Umbilical cord (tissue), 2 donors: ENCODE measurements at places on chromosomes 3 and 15.

DNA sequence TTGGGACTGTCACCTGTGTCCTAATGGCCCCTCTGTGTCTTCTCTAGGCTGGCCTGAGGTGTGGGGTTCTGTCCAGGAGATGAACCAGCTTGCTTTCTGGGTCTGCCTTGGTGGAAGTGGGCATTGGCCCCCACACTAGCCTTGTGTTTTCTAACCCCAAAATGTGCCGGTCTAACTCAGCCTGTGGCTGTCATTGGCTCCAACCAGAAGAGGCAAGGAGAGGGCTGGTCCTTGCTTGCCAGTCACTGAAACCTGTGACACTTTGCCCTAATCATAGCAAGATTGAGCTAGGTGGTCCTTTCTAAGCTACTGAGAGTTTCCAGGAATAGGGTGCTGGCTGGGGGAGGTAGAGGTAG, 2.2 kb downstream of the C15orf39 start:
- DNase-seq: no peak

- DNase-seq: no peak
Observed at GRCh38 chr15:43808435-43808950, 8.1 kb downstream of the HYPK start.

DNA sequence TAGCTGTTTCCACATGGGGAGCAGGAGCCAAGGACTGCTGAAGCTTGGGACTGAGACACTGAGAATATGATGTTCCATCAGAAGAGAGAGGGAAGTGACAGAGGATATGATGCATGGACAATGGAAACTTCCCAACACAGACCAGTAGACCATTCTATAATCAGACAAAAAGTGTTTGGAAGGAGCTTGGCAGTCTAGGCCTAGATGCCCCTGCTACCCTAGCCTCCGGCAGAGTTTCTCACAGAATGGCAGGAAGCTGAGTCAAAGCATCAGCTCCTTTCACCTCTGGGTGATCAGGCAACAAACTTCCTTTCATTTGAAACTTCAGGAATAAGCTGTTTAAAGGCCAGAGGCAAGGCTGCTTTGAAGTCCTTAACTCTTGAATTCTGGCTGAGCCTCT, 222.0 kb downstream of the NEK10 start:
- no peak for DNase-seq

- peak; percentile 87 for DNase-seq
Observed at GRCh38 chr3:112676659-112677234, 35.8 kb upstream of the CCDC80 start.

GRCh38 chr3:89966877-89967665, 859.6 kb downstream of the EPHA3 start:
- no peak for DNase-seq

DNA sequence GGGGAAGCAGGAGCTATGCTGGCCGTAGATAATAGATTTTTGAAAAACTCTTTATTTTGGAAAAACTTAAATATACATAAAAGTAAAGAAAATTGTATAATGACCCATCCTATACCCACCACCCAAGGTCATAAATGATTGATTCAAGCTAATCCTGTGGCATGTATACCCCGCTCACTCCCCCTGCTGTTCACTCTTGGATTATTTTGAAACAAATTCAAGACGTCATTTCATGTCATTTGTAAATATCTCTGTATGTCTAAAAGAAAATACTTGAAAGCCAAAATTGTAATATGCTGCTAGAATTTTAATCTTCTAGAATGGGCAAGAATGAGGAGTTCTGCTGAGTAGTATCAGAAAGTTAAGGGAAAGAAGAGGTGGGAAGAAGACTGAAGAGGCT, 241.7 kb downstream of the FEZF2 start:
- no peak for DNase-seq

GRCh38 chr3:36455406-36455805, 75.1 kb downstream of the STAC start:
- no peak for DNase-seq

DNA sequence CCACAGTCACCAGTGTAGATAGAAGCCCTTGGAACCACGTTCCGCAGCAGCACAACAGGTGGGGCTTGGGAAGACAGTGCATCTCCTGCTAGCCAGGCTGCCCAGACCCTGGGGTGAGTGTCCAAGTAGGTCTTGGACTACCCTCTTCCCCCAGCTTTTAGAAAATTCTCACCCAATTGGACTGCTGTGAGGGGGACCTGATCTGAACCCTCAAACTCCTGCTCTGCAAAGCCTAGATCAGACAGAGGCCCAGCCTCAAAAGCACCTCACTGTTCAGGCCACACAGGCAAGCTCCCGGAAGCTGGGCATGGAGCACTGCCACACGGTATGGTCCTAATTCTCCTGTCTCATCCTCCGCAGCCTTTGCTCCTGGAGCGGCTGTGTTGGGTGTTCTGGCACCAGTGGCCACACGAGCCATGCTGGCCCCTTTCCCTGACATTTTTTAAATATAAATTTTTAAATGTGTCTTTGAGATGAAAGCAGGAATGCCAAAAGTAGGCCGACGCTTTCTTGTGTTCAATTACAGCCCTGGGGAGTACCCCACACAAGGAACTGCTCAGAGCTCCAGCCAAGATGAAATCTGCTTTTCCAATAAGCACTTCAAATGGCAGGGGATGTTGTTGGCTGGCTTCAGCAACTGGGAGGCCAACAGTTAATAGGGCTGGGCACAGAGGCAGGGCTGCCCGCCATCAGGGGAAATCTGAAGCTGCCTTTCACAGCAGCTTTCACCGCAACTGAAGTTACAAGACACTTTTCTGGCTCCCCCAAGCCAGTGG, 40.9 kb downstream of the CPN2 start:
- no peak for DNase-seq

GRCh38 chr15:78991476-78991875, 46.6 kb upstream of the CTSH start:
- no peak for DNase-seq

DNA sequence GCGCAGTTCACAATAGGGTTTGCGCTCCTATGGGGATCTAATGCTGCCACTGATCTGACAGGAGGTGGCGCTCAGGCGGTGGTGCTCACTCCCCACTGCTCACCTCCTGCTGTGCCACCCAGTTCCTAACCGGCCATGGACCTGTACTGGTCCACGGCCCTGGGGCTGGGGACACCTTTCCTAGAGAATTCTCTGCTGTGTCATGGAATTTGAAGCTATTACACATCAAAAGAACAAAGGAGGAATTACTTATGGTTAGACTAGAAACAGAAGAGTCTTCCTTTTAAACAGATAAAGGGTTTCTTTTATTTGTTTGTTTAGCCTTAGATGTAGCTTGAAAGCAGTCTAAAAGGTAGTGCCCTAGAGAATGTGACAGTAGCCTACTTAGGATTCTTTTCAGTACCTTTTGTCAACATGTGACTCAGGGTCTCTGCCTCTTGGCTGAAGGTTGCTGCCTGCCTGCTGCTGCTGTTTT, 50.3 kb downstream of the PAK2 start:
- DNase-seq: no peak

GRCh38 chr3:8769088-8769822, at the start of gene OXTR:
TSS of gene OXTR (minus strand) at chr3:8769613. CDS start at chr3:8768187, 1,426 bp downstream.
- DNase-seq: peak; percentile 63

DNA sequence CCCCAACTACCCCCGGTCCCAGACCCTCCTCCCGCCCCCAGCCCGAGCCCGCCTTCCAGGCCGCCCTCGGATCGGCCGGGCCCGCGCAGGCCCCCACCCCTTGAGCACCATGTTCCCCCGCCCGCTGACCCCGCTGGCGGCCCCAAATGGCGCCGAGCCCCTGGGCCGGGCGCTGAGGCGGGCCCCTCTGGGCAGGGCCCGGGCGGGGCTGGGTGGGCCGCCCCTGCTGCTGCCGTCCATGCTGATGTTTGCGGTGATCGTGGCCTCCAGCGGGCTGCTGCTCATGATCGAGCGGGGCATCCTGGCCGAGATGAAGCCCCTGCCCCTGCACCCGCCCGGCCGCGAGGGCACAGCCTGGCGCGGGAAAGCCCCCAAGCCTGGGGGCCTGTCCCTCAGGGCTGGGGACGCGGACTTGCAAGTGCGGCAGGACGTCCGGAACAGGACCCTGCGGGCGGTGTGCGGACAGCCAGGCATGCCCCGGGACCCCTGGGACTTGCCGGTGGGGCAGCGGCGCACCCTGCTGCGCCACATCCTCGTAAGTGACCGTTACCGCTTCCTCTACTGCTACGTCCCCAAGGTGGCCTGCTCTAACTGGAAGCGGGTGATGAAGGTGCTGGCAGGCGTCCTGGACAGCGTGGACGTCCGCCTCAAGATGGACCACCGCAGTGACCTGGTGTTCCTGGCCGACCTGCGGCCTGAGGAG, 472 bp downstream of the CHST14 start:
- peak; percentile 62 for DNase-seq

GRCh38 chr3:139808201-139808600, 126.8 kb upstream of the CLSTN2 start:
- DNase-seq: no peak

GRCh38 chr3:195142519-195142918, 128.4 kb downstream of the XXYLT1 start:
- no peak for DNase-seq

DNA sequence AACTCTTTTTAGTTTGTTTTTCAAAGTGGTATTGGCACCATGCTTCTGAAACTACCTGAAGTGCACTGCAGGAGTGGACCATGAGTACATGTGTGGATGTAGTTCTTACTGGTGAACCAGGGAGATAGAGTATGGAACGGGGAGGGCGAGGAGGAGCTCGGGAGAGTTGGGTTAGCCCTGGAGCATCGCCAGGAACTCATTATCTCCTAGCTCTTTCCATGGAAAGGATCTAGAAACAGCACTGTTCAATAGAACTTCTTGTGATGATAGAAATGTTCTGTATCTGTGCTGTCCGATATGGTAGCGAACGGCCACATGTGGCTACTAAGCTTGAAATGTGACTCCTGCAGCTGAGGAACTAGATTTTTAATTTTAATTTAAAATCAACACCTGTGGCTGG, 47.3 kb downstream of the VGLL4 start:
- DNase-seq: no peak

GRCh38 chr3:79843180-79843579, 75.4 kb upstream of the ROBO1 start:
- no peak for DNase-seq

DNA sequence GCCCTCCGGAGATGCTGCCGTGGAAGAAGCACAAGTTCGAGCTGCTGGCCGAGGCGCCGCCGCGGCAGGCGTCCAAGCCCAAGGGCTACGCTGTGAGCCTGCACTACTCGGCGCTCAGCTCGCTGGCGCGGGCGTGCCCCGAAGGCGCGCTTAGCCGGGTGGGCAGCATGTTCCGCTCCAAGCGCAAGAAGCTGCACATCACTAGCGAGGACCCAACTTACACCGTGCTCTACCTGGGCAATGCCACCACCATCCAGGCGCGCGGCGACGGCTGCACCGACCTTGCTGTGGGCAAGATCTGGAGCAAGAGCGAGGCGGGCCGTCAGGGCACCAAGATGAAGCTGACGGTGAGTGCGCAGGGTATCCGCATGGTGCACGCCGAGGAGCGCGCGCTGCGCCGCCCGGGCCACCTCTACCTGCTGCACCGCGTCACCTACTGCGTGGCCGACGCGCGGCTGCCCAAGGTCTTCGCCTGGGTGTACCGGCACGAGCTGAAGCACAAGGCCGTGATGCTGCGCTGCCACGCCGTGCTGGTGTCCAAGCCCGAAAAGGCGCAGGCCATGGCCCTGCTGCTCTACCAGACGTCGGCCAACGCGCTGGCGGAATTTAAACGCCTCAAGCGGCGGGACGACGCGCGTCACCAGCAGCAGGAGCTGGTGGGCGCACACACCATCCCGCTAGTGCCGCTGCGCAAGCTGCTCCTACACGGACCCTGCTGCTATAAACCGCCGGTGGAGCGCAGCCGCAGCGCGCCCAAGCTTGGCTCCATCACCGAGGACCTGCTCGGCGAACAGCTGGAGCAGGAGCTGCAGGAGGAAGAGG, 1.3 kb downstream of the FAM43A start:
- DNase-seq: peak; percentile 62

GRCh38 chr3:119427669-119428068, 35.7 kb downstream of the TMEM39A start:
- no peak for DNase-seq

- DNase-seq: peak; percentile 76
Observed at GRCh38 chr3:171896316-171896715, 53.2 kb downstream of the TMEM212 start.

- peak; percentile 46 for DNase-seq
Observed at GRCh38 chr15:64912379-64913325, 950 bp downstream of the ANKDD1A start.

DNA sequence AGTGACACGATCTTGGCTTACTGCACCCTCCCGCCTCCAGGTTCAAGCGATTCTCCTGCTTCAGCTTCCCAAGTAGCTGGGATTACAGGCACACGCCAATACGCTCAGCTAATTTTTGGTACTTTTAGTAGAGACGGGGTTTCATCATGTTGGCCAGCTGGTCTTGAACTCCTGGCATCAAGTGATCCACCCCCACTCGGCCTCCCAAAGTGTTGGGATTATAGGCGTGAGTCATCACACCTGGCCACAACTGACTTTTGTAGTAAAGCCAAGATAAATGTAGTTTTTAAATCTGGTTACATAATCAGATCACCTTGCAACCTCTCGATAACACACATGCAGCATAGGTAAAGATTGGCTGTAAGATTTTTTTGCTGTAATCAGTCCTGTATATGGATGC, 657.5 kb upstream of the DPPA4 start:
- no peak for DNase-seq

GRCh38 chr15:71448688-71449114, 333.4 kb downstream of the THSD4 start:
- peak; percentile 73 for DNase-seq

DNA sequence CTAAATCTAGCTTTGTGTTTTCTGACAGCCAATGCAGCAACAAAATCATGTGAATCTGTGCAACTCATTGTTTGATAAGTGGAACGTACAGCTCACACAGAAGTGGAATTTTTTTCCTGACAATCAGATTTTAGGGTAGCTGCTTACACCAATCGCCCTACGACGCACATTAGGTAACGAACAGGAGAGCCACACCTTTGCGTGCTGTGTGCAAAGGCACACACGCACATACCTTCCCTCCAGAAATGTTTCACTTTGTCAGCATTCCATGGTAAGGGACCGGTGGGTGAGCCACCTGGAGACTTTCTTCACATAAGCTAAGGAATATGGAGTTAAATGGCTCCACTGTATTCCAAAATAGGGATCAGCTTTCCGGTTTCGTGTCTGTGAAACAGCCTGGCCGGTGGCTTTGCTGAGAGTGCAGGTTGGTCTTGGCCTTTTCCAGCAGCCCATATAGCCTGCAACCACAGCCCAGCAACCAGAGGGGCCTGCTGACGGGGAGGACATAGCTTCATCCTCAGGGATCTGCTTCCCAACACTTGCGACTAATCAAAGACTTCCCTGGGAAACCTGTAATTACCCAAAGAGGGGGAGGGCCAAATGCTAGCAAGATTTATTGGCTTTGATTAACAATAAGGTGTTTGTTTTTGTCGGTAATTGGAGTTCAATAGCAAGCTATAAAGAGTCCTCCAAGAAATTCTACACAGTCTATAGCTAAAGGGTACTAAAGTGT, 145.3 kb downstream of the ADAMTS17 start:
- DNase-seq: no peak

DNA sequence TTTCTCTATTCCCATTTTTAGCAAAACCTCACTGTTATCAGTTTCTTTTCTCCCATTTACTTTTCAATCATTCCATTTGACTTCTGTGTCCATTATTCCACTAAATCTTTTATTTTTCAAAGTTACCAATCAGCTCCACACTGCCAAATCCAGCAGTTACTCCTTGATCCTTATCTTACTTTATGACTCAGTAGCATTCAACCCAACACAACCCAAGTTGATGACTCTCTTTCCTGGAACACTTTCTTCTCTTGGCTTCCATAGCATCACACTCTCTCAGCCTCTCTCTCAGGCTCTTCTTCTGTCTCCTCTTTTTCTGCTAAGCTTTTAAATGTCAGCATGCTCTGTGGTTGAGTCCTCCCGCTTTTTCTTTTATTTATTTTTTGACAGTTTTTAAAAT, 36.3 kb downstream of the RASGRP1 start:
- no peak for DNase-seq
